ENCODE measurements at places on chromosomes 1 and 21.

GRCh38 chr1:244952940-244953339, 88.6 kb upstream of the HNRNPU start:
- DNase-seq: no peak

DNA sequence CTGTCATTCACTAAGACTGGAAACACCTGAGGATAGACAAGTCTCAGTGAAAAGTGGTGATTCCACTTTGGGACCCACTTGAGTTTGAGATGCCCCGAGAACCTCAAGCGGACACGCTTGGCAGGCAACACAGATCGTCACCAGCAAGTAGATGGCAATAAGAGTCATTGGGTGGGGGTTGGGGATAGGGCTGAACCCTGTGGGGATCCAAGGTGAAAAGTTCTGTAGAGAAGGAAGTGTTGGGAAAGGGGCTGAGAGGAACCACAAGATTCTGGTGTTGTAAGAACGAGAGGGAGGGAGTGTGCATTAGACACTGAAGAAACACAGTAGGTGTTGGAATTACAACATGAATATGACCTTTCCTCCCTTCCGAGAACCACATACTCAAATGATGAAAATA, 45.4 kb upstream of the TDRD10 start:
- no peak for DNase-seq

- no peak for DNase-seq
Observed at GRCh38 chr1:209787551-209787950, 3.2 kb upstream of the C1orf74 start.

- no peak for DNase-seq
Observed at GRCh38 chr1:85448358-85448757, 16.6 kb downstream of the DDAH1 start.

- DNase-seq: no peak
Observed at GRCh38 chr1:242585616-242586359, 61.3 kb upstream of the PLD5 start.

DNA sequence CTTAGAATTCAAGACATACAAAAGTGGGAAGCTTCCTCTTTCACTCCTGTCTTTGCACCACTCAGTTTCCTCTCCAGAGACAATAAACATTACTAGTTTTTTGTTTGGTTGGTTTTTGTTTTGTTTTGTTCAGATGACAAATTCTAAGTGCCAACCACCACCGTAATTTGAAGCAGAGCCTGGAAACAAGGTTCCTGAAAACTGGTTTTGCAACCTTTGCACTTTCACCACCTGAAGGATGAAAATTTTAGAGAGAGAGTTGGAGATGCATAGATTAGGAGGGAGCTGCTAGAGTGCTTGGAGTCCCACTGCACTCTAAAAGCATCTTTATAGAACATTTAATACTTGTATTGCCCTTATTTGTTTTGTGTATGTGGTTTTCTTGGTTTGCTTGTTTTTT, 20.2 kb upstream of the MGST3 start:
- no peak for DNase-seq

DNA sequence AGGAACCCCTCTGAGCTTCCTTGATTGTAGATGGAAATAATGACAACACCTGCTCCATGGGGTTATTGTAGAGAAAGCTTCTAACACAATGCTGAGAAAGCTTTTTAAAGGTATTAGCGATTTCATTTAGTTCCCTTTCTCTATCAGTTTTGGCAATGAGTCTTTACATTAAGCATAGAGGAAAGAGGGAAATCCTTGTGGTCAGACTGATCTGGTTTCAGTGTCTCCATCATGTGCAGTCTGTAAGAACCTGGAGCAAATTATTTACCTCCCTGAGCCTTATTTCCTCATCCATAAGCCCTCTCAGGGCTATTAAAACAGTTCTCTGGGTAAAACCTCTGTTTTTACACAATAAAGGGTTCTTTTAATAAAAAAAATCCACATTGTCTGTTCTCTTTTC, 87.5 kb downstream of the FGGY start:
- no peak for DNase-seq

DNA sequence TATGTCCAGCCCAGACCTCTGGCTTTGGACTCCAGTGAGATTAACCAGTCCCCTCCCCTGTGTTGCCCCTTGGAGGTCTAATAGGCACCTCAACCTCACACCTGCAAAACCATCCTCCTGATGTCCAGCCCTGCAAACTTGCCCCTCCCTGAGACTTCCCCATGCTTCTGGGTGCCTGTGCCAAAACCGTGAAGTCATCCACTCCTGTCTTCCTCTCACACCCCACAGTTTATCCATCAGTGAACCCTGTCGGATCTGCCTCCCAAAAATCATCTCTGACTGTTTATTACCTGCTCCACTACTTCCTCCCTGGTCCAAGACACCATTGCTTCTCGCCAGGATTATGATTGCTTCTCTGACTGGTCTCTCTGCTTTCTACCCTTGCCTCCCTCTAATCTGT, 31.7 kb upstream of the PADI1 start:
- no peak for DNase-seq
